ENCODE measurements at places on chromosomes 7 and 10.

GRCh38 chr7:45661302-45661995, 87.3 kb downstream of the ADCY1 start:
- peak; percentile 64 for DNase-seq

GRCh38 chr7:101770466-101770865, 47.0 kb upstream of the CUX1 start:
- no peak for DNase-seq

GRCh38 chr7:45653209-45653907, 79.2 kb downstream of the ADCY1 start:
- DNase-seq: peak; percentile 81

- DNase-seq: no peak
These were observed 18.7 kb downstream of the LCOR start for GRCh38 chr10:96850825-96851224.

- no peak for DNase-seq
These were observed 346.6 kb upstream of the BMPER start for GRCh38 chr7:33558549-33559323.

DNA sequence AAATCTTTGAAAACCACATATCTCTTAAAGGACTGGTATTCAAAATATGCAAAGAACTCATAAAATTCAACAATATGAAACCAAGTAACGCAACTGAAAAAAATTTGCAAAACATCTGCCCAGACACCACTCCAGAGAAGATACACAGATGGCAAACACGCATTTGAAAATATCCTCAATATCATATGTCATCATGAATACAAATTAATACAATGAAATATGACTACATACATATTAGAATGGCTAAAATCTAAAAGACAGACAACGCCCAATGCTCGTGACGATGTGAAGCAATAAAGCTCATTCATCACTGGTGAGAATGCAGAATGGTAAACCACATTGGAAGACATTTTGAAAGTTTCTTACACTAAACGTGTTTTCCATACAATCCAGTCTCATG, 770.1 kb upstream of the CELF2 start:
- no peak for DNase-seq

DNA sequence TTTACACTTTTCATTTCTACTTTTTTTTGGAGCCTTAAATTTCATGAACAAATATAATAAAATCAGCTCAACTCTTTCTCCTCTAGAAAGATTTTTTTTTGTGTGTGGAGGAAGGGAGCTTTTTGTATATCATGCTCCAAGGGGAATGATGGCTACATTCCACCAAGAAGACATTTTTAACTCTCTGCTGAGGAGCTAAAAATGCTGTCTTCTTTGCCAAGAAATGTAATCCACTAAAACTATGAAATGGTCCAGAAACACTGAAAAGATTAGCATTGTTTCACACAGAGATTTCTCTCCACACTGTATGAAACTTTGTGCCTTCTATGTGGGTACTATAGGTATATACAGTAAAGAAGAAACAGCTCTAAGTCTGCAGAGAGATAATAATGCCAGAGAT, 74.1 kb upstream of the ANK3 start:
- DNase-seq: no peak

- DNase-seq: no peak
These were observed 130.3 kb upstream of the SLC13A1 start for GRCh38 chr7:123329988-123330643.

- no peak for DNase-seq
These were observed at the start of gene RPA3 for GRCh38 chr7:7718492-7718891. TSS of gene RPA3 (minus strand) at chr7:7718607. CDS start at chr7:7640418, 78,189 bp downstream.

DNA sequence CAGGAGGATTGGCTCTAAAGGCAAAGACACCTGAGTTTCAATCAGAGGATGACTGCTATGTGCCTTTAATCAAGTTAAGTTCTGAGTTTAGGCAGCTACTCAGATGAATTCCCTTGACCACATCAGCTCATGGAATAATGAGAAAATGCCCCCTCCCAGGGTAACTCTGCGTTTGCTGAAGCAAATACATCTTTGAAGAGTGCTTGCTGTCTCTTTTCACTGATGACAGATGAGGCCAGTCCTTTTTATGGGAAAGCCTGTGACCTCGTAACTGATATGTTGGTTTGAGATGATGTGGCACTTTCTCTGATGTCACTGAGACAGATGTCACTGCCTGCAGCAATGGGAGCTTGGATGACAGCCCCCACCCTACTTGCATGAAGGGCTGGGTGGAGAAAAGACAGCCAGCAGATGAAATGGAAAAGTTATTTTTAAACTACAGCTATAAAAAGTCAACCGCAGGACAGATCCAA, 43.7 kb upstream of the DGKI start:
- DNase-seq: no peak

GRCh38 chr7:93219868-93220267, 6.4 kb downstream of the HEPACAM2 start:
- no peak for DNase-seq

DNA sequence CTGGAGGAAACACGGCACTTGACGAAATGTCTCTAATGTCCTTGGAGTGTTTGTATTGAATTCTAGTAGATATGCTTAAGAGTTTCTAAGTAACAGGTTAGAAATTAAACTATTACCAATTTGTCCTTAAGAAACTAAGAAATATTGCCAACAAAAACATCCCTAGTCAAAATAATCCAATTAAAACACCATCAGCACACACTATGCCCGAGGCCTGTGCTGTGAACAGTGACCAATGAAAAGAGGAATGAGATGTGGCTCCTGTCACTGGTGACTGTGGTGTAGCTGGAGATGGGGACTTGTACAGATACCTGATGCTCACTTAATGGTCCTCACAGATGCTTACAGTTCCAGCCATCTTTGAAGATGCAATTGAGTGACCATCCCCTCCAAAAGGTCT, 651.1 kb downstream of the SORCS3 start:
- no peak for DNase-seq

- DNase-seq: no peak
These were observed 72.2 kb downstream of the GTF2IRD1 start for GRCh38 chr7:74525881-74526280.

DNA sequence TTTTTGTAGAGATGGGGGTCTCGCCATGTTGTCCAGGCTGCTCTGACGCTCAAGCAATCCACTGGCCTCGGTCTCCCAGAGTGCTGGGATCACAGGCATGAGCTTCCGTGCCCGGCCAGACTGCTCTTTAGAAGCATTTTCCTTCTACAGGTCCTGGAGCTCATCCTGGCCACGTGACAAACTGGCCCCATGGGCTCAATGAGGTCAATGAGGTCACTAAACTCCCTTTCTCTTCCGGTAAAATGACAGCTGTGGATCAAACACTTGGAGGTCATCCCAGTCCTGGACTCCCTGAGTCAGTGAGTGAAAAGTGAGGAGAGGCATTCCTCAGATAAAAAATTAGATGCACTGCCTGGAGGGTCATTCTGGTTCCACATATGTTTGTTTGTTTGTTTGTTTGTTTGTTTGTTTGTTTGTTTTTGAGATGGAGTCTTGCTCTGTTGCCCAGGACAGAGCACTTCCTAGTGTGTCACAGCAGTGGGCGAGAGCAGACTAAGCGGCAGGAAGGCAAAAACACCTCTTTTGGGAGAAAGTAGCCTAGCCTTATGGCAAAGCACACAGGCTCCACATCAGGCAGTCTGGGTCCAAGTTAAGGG, 134.9 kb downstream of the TNS3 start:
- DNase-seq: no peak

DNA sequence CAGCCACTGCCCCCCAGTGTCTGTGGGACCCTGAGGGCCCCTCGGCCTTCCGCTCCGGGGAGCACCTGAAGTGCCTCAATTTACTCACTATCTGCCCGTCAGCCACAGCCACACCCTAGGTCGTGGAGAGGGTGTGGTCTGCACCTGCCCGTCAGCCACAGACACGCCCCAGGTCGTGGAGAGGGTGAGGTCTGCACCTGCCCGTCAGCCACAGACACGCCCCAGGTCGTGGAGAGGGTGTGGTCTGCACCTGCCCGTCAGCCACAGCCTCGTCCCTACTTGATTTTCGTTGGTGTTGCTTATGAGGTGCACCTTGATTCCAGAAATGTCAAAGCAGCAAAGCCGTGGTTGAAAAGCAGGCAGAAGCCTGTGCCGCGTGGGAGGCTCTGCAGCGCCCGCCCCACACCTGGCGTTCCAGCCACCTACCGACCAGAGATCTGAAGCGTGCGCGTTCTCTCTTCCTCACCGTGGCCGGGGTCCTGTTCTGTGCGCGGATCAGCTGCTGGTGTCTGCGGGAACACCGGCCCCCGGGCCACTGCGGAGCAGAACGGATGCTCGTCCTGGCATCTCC, 101.6 kb downstream of the DYNC2I1 start:
- no peak for DNase-seq

DNA sequence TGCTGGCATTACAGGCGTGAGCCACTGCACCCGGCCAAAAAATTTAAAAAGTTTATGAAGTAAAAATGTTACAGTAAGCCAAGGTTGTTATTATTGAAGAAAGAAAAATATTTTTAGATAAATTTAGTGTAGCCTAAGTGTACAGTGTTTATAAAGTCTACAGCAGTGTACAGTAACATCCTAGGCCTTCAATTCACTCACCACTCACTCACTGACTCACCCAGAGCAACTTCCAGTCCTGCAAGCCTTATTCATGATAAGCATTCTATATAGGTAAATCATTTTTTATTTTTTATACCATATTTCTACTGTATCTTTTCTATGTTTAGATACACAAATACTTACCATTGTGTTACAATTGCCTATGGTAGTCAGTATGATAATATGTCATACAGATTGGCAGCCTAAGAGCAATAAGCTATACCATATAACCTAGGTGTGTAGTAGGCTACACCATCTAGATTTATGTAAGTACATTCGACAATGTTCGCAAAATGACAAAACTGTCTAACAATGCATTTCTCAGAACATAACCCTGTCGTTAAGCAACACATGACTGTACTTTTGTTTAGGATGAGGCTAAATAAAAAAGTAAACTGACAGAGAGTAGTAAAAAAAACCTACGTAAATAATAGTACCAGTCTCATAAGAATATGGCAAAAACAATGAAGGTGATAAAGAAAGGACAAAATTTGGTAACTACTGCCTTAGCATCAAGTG, 77.8 kb upstream of the FAM133B start:
- DNase-seq: no peak

DNA sequence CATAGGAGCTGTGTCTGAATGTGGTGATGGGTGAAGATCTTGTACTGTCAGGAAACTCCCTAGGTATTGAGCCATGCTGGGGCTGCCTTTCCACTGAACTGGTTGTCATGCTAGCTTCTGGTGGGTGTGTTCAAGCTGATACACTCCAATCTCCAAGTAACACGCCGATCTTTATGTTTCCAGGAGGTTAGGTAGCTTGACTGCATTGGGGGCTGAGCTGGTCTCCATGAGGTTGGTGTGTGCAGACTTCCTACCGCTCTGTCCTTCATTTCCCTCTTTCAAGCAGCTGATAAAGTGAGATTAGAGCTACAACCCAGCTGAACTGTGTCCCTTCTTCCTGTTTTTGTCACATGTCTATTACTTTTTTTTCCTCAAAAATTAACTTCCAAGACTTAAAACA, 265.5 kb downstream of the ANKRD30A start:
- DNase-seq: no peak

DNA sequence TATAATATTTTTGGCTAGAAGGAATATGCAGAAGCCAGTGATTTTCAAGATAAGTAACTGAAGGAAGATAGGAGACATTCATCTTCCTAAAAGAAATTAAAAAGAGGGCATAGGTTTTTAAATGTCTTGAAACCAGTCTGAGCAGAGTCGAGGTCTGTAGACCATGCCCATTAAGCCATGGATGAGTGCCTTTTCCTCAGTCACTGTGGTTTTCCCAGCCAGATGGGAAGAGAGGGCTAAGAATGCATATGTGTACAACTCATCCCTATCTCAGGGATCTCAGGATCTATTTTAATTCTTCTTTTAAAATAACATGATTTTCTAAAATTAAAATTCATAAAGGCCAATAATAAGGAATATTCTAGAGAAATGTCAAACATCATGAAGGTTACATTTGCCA, 112.8 kb downstream of the PPP1R3A start:
- DNase-seq: no peak

DNA sequence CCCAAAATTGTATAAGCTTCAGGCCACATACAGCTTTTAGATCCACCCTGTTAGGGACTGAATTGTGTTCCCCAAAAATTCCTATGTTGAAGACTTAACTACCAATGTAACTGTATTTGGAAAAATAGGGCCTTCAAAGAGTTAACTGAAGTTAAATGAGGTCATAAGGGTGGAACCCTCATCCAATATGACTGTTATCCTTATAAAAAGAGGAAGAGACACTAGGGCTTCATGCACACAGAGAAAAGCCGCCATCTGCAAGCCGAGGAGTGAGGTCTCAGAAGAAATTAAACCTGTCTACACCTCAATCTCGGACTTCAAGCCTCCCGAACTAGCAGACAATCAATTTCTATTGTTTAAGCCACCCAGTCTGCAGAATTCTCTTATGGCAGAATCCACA, 317.9 kb upstream of the NFE2L3 start:
- no peak for DNase-seq

DNA sequence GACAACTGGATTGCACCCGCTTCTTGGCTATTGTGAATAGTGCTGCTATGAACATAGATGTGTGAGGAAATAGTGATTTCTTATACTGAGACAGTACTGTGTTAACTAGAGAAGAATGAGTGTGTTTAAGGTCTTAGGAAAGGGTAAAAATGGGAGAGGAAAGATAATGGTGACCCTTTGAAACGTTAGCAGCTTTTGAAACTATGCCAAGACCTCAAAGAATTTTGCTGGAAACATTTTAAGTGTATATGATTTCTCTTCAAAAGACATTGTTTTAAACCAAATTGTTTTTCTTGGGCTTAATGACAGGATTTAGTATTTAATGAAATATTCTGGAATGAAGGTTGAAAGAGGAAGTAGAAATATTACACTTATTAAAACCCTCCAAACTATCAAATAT, 100.8 kb upstream of the ARHGAP21 start:
- DNase-seq: no peak

GRCh38 chr10:86317949-86318725, 48.5 kb downstream of the GRID1 start:
- peak; percentile 67 for DNase-seq

GRCh38 chr7:127950233-127950935, 80.9 kb downstream of the LRRC4 start:
- DNase-seq: no peak

GRCh38 chr10:35925493-35925892, 283.4 kb upstream of the FZD8 start:
- DNase-seq: no peak

GRCh38 chr10:132957981-132958882, 15.9 kb upstream of the CFAP46 start:
- peak; percentile 80 for DNase-seq

DNA sequence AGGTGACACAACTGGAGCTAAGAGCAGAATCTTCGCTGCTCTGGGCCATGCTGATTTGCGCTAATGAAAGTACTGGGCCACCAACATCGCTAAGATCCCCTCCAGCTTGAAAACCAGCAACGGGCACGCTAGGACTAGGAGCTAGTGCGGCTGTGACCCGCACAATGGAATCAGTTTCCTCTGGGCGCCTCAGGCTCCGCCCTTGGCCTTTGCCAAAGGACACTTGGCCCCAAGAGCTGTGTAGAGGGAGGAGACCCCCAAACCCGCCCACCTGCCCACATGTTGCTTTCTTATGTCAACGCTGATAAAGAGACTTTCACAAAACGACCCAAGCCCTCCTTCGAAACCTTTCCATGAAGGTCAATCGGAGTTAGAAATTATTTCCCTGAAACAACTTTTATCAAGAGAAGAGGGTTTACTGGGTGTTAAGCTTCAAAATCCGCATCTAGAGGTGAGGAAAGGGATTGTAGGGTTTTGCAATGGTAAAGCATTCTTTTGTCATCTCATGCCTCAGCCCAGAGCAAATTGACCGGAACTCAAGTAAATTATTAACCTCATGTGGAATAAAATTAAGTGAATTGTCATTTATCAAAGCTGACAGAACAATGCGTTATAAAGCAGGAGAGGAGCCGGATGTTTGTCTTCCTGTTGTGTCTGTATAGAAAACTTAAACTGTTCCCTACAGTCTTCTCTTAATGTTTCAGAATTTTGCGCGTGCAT, 9.4 kb downstream of the ABCB5 start:
- no peak for DNase-seq

Measured in mesenteric fat pad (tissue), 1 donor.